ENCODE measurements at places on chromosomes 16 and 17.

GRCh38 chr16:83802135-83802534 is 5.6 kb upstream of the HSBP1 start:
- no peak for DNase-seq

- DNase-seq = no peak
These were observed 9.2 kb upstream of the SERPINF1 start for GRCh38 chr17:1752425-1753262.

GRCh38 chr17:63919311-63919723 is 678 bp upstream of the GH1 start:
- DNase-seq = peak; percentile 61

- DNase-seq = peak; percentile 81
These were observed 878 bp upstream of the DNAJA2 start for GRCh38 chr16:46974352-46974751.

DNA sequence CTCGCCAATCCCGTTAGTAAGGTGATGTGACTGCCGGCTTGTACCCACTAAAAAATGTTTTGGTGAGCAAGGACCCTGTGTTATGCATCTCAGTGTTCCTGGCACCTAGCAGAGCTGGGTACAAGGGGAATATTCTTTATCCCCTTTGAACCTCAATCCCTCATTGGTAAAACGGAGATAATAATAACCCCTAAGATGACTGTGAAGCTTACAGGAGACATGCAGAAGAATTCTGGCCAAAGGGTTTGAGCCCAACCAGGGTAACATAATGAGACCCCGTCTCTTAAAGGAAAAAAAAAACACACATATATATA is 896 bp downstream of the GGA2 start:
- DNase-seq = no peak

DNA sequence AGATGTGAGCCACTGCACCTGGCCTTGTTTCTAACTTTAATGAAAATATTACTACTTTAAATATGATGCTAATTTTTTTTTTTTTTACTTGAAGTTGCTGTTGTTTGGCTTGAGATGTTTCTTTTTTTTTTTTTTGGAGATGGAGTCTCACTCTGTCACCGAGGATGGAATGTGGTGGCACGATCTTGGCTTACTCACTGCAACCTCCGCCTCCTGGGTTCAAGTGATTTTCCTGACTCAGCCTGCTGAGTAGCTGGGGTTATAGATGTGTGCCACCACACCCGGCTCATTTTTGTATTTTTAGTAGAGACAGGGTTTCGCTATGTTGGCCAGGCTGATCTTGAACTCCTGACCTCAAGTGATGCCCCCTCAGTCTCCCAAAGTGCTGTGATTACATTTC is 23.6 kb downstream of the IGSF6 start:
- no peak for DNase-seq

DNA sequence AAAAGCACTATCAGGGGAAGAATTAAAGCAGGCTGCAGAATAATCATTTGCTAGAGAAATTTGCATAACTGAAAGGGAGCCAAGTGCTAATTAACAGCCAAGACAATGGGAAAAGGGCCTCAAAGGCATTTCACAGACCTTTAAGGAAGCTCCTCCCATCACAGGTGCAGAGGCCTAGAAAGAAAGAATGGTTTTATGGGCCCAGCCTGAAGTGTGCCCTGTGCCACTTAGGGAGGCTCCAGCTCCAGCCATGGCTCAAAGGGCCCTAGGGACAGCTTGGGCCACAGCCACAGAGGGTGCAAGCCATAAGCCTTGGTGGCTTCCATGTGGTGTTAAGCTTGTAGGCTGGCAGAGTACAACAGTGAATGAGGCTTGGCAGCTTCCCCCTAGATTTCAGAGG is 50.1 kb downstream of the RNF112 start:
- DNase-seq = no peak

DNA sequence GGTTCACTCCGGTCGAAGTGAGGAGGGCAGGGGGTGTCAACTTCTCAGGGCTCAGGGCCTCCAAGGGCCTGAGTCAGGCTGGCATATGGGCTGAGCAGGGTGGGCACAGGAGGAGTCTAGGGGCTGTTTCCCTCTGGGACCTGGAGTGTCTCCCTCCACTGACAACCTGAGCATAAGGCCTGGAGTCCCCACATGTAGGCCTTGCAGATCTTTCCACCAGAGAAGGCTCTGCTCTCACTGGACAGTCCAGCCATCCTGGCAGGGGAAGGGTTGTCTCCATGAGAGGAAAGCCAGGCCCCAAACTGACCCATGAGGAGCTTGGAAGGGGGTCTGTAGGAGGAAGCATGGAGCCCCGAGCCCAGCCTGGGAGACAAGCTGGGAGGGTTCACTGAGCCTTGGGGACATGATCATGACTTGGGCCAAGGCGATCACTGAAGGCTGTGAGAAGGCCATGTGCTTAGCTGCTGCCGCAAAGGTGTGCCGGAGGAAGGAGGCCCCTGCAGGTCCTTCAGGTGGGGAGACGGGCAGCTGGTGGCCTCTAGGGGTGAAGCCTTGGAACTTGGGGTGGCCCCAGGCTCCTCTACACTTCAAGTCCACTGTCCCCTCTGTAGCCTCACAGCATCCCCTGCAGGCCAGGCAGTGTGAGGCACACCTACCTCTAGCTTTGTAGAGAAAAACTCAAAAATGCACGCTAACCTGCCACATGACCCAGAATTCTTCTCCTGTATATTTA is 9.9 kb downstream of the CMTM2 start:
- DNase-seq = no peak

GRCh38 chr17:64217249-64217691 is 45.8 kb downstream of the TEX2 start:
- no peak for DNase-seq

DNA sequence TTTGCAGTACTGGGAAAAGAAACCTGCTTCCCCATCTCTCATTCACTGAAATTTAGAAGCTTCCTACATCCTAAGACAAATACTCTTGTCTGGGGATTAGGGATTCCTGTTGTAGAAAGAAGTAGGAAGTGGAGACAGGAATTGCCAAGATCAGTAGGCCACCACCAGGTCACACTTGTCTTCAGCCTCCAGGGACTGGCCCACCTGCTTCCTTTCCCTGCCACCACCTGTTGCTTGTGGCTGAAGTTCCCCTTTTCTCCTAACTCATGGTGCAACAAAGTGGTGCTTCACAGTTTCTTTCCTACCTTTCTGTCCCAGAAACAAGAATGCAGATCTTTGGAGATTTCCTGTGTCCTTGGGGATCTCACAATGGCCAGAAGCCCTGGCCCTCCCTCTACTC is 82.4 kb downstream of the WNT3 start:
- no peak for DNase-seq

GRCh38 chr16:10937068-10937859 is 5.0 kb downstream of the DEXI start:
- no peak for DNase-seq

- DNase-seq = no peak
These were observed 35.9 kb downstream of the FZD2 start for GRCh38 chr17:44593156-44593555.

- no peak for DNase-seq
These were observed 20.0 kb downstream of the ABHD15 start for GRCh38 chr17:29546830-29547229.

GRCh38 chr17:41067281-41067680 is 1.6 kb upstream of the KRTAP2-4 start:
- no peak for DNase-seq

DNA sequence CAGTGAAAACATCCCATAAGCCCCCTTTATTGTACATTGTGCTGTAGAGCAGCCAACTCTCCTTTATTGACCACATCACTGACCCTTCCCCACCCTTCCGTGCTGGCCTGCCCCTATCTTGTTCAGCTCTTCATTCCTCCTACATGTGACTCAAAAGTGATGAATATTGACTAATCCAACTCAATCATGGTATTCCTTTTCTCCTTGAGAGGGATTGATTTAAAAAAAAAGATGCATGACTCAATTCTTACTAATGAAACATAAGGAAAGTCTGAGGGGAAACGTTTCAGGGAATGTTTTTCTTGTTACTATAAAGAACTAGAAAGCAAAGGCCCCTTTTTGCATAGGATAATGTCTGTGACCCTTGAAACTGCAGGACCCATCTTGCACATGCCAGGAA is 125.2 kb upstream of the SOX9 start:
- DNase-seq = no peak

DNA sequence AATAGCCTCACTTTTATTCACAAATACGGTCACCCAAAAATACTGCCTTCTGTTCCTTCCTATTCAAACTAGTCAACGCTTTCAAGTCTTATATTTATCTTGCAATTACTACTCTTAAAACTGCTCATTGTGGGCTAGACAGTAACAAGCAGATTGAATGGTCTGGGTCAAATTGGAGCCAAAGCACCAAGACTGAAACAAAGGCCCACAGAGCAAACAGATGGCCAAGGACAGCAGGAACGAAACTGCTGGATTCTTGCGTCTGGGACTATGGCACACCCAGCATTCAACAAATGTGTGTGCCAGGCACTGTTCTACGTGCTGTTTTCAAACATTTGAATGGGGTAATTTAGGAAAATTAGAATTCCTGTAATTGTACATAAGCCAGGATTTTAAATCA is 250.1 kb upstream of the PSMD7 start:
- DNase-seq = no peak

DNA sequence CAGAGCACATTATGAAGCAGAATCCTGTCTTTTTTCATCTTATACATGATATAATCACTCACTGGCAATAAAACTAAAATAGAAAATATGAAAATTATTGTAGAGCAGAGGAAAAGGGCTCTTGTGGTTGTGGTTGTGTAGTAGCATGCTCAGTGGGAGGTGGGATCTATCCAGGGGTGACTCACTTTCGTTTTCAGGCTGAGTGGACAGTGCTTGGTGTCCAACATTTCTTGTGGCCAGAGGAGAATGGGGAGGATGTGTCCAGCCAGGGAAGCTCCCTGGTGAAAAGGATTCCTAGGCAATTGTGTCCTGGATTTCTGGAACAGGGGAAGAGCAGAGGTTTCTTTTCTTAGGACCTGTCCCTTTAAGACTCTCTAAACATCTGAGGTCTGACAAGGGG is 31.9 kb upstream of the CPHXL start:
- DNase-seq = no peak

DNA sequence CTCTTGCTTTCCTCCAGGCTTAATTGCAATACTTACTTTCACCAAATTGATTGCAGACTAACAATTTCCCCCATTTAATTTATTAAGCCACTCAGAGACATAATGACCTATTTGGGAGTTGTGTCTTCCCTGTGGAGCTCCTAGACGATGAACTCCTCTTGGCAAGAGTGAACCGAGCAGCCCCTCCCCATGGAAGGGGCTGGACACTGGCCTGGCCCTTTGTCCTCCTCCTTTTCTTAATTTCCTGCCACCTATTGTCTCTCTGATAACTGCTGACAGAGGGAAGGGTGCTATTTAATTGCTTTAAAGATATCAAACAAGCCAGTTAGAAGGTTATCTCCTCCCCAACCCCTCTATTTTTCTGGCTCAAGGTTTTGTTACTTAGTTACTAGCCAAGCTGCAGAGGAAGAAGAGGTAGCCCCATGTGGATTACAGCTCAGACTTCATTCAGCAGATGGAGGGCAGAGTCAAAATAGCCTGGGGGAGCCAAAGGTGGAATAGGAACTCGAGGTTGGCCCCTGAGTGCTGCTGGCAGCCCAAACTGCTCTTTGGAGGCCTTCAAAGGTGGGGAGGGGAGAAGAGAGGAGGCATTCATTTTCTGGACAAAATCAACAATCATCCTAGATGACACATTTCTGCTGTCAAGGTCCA is 3.7 kb upstream of the SSTR2 start:
- no peak for DNase-seq
